Frontal cortex (tissue), 4 donors: ENCODE measurements at places on chromosomes 7 and 10.

- no peak for DNase-seq
Observed at GRCh38 chr7:135672560-135673359, 10.4 kb downstream of the STMP1 start.

- no peak for DNase-seq
Observed at GRCh38 chr10:23275355-23275754, 69.2 kb downstream of the C10orf67 start.

GRCh38 chr7:19016140-19016539, 101.3 kb downstream of the TWIST1 start:
- no peak for DNase-seq

DNA sequence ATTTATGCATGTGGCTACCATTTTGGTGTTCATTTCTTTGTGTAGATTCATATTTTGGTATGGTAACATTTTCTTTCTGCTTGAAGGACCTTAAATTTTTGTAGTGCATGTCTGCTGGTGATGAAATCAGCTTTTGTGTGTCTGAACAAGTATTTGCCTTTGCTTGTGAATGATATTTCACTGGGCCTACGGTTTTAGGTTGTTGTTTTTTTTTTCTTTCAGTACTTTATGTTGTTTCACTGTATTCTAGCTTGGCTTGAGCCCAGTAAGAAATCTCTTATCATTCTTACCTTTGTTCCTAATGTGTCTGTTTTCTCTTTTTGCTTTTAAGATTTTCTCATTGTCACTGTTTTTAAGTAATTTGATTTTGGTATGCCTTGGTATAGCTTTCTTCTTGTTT, 31.9 kb downstream of the SAMD8 start:
- no peak for DNase-seq
